Activated T-cell treated with anti-CD3 and anti-CD28 coated beads, Interleukin-2, amount 50 U/mL, for 72 hours (primary cell): ENCODE measurements at places on chromosomes 11 and 22. TPM values are rescaled to one million over a fixed set of nuclear protein-coding genes. Genes with fewer than 3 reads are reported as not detected.

DNA sequence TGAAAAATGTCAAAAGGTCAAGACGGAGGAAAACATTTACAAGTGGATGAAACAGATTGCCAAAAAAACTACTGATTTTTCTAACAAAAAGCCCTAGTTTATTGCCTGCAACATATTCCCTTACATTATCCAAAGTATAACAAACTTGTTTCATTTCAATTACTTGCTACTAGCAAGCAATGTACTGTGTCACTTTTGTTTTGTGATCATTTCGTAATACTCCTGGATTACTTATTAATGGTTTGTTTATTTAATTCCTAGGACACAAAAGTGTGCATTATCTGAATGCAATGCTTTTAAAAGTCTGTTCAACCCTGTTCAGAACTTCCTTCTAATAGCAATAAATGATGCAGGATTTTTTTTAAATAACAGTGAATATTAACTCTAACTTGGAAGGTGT is 50.9 kb downstream of the CCDC34 start:
- H3K27ac ChIP-seq: no peak overlapping the region
- no peaks in the 10 kb centered on the region for H3K4me1 ChIP-seq
- H3K27me3 ChIP-seq: peaks cover 24% of the 10 kb centered on the region
- H3K4me3 ChIP-seq: no peak overlapping the region
- H3K36me3 ChIP-seq: no peaks in the 10 kb centered on the region

The C22orf15 gene
- 0.72 TPM for total RNA-seq

DNA sequence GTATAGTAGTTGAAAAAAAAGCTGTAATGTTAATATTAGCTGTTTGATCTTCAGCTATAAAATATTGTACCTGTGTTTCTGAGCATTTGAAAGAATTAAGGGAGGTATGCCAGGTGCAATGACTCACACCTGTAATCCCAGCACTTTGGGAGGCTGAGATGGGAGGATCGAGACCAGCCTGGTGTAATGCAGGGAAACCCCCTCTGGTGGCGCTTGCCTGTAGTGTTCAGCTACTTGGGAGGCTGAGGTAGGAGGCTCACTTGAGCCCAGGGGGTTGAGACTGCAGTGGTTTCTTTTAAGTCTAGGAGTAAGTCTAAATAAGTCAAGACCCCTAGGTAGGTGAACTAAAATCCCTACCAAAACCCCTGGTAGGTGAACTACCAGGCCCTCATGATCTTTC is 37.1 kb downstream of the TAF1D start:
- peaks cover 31% of the 10 kb centered on the region for H3K36me3 ChIP-seq
- DNase-seq: no peak
- H3K4me1 ChIP-seq: no peaks in the 10 kb centered on the region
- no peaks in the 10 kb centered on the region for H3K27me3 ChIP-seq
- H3K4me3 ChIP-seq: no peak overlapping the region
- no peak overlapping the region for H3K27ac ChIP-seq

The DEFB131B gene
- total RNA-seq: not detected

DNA sequence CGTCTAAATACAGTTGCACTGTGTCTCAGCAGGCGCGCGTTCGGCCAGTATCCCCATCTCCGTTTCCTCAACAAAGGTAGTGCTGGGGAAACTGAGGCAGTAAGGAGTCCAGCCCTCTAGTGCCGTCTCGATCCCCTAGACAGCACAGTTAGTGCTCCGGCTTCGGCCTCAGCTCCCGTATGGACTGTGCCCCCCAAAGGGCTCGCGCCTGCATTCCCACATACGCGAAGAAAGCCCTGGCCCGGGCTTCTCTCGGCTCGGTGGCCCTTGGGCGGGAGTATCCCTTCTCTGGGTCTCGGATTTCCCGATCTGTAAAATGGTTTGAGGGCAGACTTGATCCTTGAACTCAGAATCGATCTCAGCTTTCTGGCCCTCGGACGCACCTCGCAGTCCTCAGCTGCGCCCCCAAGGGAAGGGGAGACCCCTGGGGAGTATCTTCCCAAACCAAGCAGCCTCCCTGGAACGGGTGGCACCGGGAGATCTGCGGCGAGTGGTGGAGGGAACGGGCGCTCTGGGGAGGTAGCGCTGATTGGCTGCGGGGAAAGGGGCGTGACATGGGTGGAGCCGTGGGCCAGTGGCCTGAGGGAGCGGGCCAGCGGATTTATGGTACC is 759 bp upstream of the PEX16 start:
- peaks cover 6% of the 10 kb centered on the region for H3K36me3 ChIP-seq
- H3K27ac ChIP-seq: peak overlapping the region; percentile 96
- peak; percentile 81 for DNase-seq
- H3K4me3 ChIP-seq: peak overlapping the region; percentile 100
- H3K4me1 ChIP-seq: peaks cover 32% of the 10 kb centered on the region

The HBB gene
- total RNA-seq: not detected

DNA sequence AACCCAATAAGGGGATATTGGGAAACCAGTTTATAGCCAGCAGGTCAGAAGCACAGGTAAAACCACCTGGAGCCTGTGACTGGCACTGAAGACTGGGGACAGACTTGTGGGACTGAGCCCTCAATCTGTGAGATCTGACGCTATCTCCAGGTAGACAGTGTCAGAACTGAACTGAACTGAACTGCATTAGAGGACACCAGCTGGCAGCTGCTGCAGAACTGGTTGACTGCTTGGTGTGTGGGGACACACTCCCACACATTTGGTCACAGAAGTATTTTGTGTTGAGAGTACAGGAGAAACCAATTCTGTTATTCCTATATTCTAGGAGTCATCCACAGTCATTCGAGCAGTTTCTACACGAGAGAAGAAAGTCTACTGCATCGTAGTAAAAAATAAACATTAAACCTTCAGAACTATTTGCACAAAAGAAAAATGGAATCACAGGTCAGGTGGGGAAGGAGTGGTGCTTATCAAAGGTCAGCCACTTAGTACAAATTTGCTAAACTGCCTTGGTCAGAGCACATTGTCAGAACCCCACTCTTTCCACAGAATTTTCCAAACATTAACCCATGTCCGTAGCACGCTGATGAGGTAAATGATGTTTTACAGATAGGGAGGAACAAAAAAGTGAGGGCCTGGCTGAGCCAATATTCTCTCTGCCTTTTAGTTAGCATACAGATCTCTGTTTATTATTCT is 77.2 kb downstream of the SIK3 start:
- no peaks in the 10 kb centered on the region for H3K27me3 ChIP-seq
- H3K4me3 ChIP-seq: peak overlapping the region; percentile 55
- H3K4me1 ChIP-seq: peaks cover 88% of the 10 kb centered on the region
- H3K36me3 ChIP-seq: peaks cover 3% of the 10 kb centered on the region
- no peak for DNase-seq

DNA sequence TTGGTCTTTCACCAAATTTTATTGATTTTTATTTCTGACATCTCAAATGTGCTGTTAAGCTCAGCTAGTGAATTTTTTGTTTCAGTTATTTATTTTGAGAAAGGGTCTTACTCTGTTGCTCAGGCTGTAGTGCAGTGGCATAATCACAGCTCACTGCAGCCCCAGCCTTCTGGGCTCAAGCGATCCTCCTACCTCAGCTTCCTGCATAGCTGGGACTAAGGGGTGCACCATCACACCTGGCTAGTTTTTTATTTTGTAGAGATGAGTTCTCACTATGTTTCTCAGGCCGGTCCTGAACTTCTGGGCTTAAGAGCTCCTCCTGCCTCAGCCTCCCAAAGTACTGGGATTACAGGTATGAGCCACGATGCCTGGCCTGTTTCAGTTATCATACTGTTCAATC is 282.0 kb downstream of the SBF2 start:
- no peaks in the 10 kb centered on the region for H3K4me1 ChIP-seq
- H3K27me3 ChIP-seq: no peaks in the 10 kb centered on the region
- no peak for DNase-seq
- no peak overlapping the region for H3K4me3 ChIP-seq
- peaks cover 8% of the 10 kb centered on the region for H3K36me3 ChIP-seq

The C11orf52 gene
- not detected for total RNA-seq

DNA sequence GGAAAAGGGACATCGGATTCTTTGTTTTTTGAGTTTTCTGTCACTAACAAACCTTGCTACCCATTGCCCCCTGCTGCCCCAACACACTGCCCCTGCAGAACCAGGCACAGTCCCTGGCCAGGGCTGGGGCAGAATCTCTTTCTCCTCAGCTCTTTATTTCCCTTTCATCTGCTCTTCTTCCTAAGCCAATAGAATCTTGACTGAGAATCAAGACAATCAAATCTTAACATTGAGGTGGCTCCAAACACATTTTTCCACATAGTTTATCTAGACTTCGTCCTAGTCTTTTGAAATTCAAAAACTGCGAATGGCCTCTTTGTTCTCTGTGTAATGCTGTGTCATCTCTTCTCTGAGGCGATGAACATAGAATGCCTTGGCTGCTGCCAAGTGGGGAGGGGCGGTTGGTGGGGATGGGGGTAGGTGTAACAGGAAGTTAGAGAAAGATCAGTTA is 16.1 kb upstream of the NTM start:
- H3K27me3 ChIP-seq: no peaks in the 10 kb centered on the region
- H3K4me3 ChIP-seq: no peak overlapping the region
- no peak overlapping the region for H3K27ac ChIP-seq
- DNase-seq: no peak

DNA sequence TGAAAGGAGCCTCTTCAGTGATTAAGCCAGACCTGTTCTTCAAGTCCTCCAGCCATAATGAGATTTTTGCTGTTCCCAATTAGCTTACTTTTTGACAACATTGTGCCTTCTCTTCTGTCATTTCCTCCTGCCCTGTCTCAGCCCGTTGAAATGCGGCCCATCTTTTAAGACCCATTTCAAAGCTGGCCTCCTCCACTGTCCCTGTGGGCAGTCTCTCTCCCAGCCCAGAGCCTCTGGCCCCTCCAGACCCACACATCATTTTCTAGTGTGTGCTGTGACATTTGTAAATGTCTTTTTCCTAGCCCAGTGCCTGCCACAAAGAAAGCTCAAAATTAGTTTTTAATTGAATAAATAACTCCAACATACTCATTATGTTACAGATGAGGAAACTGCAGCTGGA is 70.9 kb downstream of the BUD13 start:
- H3K27me3 ChIP-seq: peaks cover 17% of the 10 kb centered on the region
- H3K4me1 ChIP-seq: peaks cover 6% of the 10 kb centered on the region
- no peaks in the 10 kb centered on the region for H3K36me3 ChIP-seq
- no peak overlapping the region for H3K27ac ChIP-seq

GRCh38 chr11:30045921-30046577 is 29.2 kb upstream of the KCNA4 start:
- H3K36me3 ChIP-seq: no peaks in the 10 kb centered on the region
- no peak for DNase-seq
- no peaks in the 10 kb centered on the region for H3K4me1 ChIP-seq
- H3K27ac ChIP-seq: no peak overlapping the region
- H3K27me3 ChIP-seq: no peaks in the 10 kb centered on the region

The CALCA gene
- total RNA-seq: not detected

DNA sequence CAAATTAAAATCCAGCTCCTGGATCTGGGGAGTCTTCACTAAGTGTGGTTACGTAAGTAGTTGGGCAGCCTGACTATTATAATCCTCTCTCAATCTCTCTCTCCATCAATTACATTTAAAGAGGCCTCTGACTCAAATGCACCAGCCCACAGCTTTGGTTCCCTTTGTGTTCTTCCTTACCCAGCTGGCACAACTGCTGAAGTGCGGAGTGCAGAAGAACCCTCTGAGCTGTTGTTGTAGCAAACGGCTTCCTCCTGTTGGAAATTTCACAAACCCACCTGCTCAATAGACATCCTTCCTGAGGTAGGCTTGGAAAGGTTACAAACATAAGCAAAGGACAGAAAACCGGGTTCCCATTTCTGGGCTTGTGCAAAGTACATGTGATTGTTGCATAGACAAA is 17.0 kb upstream of the SORL1 start:
- no peaks in the 10 kb centered on the region for H3K27me3 ChIP-seq
- no peaks in the 10 kb centered on the region for H3K36me3 ChIP-seq
- H3K4me1 ChIP-seq: peaks cover 58% of the 10 kb centered on the region

DNA sequence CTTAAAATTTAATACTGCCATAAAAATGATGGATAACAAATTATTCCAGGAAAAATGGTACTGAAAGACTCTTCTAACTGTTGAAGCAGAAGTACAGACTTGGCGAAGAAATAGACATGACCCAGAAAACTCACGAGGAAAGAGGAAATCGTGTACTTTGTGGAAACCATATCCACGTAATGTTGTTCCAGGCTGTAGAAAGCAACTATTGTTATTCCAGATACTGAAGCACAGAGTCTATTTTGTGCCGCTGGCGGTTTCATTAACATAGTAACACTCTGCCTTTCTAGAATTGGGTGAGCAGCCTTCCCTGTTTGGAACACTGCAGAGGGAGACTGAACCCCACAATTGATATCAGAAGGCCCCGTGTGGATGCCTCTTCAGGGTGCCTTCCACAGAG is 310.6 kb downstream of the TBC1D22A start:
- H3K4me3 ChIP-seq: no peak overlapping the region
- H3K27me3 ChIP-seq: no peaks in the 10 kb centered on the region
- peaks cover 9% of the 10 kb centered on the region for H3K36me3 ChIP-seq
- H3K4me1 ChIP-seq: peaks cover 3% of the 10 kb centered on the region
- no peak overlapping the region for H3K27ac ChIP-seq
- no peak for DNase-seq

DNA sequence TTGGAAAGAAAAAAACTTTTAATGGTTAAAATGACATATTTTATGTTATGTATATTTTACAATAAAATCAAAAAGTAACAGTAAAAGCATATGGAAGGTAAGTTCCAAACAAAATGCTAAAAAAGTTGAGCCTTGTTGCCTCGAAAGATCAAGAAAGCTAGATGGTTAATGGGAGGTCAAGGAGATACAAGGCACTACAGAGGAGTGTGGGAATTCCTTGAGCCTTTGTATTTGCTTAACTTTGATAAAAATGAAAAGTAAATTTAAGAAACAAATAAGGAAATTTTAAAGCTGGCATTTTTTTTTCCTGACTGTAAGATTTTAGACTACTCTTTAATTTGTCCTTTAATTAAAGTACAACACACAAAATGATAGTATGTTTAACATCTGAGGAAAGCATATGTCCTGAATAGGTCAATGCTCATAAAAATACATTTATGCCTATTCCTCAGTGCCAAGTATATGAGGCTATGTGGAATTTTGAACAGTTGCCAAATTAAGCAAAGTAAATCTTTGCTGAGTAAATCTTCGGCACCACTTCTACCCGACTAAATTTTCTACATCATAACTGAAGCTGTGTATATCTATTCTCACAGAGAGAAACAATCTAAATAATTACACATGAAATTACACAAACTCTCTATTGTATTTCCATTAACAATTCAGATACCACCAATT is 108.8 kb downstream of the TTC28 start:
- DNase-seq: no peak
- peaks cover 29% of the 10 kb centered on the region for H3K27me3 ChIP-seq
- H3K27ac ChIP-seq: no peak overlapping the region
- H3K36me3 ChIP-seq: no peaks in the 10 kb centered on the region
- H3K4me3 ChIP-seq: no peak overlapping the region
- no peaks in the 10 kb centered on the region for H3K4me1 ChIP-seq
